Transverse colon (tissue), 4 donors: ENCODE measurements at places on chromosomes 7 and 10.

DNA sequence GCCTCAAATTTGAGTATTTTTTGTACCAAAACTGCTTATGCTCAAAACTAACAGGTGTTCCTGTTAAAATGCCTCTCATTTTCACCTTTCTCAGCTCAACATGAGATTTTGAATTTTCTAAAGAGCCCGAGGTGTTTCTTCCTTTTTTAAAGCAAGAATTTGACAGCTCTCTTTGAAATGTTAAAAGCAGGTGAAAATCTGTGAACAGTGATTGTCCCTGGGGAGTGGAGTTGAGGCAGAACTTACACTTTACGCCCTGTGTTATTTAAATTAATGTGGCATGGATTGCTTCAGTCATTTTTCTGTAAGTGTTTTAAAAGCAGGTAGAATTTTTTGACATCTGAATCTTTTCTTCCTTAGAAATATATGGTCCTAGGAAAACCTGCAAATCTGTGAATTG is 9.2 kb upstream of the GPR15LG start:
- DNase-seq: no peak

- DNase-seq: no peak
Observed at GRCh38 chr7:7895754-7896153, 72.8 kb upstream of the GLCCI1 start.

- DNase-seq: peak; percentile 27
Observed at GRCh38 chr10:15719049-15719898, 448 bp downstream of the ITGA8 start.

GRCh38 chr7:131532570-131533091 is 23.8 kb downstream of the PODXL start:
- DNase-seq: no peak

DNA sequence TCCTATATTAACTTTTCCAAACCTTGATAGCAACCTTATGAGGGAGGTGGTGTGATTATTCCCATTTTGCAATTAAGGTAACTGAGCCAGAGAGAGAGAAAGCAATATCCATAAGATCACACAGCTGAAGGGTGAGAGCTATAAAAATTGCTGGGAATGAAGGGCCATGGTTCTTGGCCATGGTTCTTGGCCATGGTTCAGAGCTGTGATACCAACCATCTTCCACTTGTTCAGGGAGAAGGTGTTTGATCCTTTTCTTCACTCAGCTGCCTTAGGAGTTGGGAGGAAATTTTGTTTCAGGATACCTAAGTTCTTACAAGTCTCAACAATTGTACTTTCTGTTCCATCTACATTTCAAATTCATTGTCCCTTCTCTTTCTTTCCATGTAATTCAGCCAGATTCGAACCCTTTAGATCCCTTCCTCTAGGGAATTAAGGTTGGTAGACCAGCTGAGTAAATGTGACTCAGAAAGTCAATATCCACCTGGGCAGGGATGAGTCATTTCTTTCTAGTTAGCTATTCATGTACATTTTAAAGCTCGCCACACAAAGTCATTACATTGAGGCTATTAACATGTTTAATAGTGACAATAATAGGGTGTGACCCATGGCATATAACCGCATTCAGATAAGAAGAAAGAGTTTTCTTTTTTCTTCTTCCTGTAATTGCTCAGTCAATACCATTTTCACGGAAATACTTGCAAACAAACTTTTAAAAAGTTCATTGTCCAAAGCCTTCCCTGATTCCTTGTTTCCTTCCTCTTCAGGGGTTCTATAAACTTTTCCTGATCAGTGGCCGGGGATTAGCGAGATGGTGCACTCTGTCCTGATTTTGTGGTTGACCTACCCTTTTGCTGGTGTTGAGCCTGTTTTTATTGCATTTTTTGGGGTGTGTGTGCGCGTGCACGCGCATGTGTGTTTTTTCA is 143.4 kb downstream of the TCF7L2 start:
- peak; percentile 46 for DNase-seq

- no peak for DNase-seq
Observed at GRCh38 chr7:80871228-80871627, 47.6 kb downstream of the SEMA3C start.

DNA sequence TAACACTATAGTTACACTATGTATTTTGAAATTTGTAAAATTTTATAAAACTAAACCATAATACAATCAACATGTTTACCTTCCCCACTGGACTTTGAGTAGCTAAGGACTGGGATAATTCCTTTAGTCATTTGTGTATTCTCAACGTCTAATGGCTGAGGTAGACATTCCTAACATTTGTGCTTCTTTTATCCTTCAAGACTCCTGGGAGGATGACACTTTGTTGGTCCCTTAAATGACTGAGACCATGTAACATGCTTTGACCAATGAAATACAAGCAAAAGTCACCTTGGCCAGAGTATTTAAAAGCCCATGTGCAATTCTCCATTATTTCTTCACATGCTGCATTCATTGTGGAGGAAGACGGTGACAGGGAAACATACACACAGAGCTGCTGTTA is 18.5 kb downstream of the RAPGEF5 start:
- no peak for DNase-seq

GRCh38 chr7:91656541-91657482 is 223.7 kb downstream of the MTERF1 start:
- no peak for DNase-seq

- DNase-seq: no peak
Observed at GRCh38 chr10:111506266-111507034, 429.6 kb downstream of the ADRA2A start.

- no peak for DNase-seq
Observed at GRCh38 chr7:1422512-1423263, 36.6 kb downstream of the MICALL2 start.

DNA sequence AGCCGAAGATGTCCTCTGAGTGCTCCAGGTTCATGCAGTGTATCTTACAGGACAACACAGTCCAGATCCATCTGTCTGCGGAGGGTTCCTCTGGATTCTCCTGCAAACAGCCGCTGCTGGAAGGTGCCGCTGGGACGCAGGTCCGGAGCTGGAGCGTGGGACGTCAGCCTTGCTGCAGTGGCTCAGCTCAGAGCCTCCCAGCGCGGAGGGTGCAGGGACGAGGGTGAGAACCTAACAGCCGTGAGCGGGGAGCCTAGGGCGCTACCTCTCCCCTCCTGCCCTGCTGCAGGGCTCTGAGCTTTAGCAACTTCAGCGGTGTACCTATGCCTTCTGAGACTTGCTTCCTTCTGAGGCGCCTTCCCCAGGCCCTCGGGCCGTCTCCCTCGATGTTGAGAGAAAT is 137.6 kb upstream of the TMEM72 start:
- no peak for DNase-seq

DNA sequence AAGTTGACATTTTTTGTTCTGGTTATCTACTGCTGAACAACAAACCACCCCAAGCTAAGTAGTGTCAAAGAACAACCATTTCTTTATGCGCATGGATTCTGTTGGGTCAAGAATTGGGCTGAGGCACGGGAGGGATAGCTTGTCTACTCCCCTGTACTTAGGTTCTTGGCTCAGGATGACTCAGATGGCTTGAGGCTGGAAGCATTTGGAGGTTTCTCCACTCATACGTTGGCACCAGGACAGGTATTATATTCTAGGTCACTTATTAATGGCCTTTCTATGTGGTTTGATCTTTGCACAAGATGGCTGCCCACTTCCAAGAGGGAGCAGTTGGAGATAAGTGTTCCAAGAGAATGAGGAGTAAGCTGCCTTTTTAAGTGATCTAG is 11.8 kb upstream of the TFAM start:
- no peak for DNase-seq

- DNase-seq: no peak
Observed at GRCh38 chr10:31586723-31587638, 268.0 kb downstream of the ZEB1 start.

- DNase-seq: no peak
Observed at GRCh38 chr10:62548686-62549085, 174.5 kb downstream of the ZNF365 start.

DNA sequence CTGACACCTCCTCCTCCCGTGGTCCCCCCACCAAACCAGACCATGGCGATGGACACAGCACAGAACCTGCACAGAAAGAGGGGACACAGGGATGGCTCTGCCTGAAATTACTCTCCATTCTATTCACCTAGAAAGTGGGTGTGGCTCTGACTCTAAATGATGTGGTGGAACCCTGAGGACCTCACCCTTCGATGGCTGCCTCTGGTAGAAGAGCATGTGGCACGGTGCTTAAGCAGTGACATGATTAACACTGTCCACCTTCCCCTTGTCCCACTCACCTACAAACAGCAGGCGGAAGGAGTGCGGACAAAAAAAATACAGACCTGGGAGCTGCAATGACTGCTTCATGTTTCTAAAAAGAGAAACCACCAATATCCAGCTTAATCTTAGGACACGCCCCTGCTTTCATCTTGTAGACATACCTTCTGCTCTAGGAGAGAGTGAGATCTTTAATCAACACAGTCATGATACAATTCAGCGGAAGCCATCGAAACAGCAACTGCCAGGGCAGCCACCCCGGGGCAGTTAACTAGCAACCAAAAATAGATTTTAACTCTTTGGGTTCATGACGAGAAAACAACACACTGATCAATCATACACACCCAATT is 11.4 kb downstream of the JCAD start:
- DNase-seq: no peak

GRCh38 chr7:151696721-151697514 is 177.2 kb upstream of the RHEB start:
- peak; percentile 80 for DNase-seq

- DNase-seq: no peak
Observed at GRCh38 chr7:82615527-82615926, 171.9 kb upstream of the CACNA2D1 start.

DNA sequence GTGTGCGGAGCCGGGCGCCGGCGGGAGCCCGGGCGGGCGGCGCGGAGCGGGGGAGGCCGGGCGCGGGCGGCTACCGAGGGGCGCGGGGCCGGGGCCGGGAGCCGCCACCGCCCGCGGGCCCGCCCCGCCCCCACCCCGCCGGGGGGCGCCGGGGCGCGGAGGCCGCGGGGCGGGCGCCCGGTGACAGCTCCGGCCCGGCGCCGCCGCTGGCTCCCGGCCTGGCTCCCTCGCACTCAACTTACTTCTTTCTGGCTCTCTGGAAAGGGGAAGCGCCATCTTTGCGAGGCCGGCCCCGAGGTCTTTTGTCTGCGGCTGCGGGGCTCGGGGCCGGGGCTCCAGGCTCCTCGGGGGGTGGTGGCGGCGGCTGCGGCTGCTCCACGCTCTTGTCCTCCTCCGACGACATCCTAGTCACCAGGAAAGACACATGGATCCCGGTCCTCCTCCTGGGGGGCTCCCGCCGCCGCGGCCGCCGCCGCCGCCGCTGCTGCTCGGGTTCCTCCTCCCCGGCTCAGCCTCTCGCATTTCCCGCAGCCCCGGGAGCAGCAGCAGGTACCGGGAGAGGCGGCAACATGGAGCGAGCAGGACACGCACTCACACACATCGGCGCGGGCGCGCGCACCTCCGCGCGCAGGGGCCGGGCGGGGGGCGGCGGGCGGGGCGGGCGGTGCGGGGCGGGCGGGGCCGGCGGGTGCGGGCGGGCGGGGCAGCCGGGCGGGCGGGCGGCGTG is at the start of gene KMT2C:
TSS of gene KMT2C (minus strand) at position 620 of the 727 bp plus-strand sequence. CDS start at position 403, 217 bp downstream.
- DNase-seq: peak; percentile 68

DNA sequence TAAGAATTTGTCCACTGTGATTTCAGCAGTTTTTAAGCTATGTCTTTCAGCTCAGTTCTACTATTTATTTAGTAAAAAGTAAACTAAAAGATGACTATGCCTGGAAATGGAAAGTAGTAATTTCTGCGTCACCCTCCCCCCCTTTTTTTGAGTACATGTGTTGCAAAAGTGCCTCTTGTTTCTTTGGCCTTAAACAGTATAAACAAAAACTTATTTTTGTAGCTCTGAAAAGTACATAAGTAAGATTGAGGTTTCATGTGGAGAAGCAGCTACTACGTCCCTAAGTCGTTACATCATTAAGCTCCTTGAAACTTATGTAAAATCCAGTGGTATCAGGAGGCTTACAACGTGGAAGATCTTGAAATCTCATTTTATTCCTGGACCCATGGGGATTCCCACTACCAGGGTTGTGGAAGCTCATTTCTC is 46.3 kb upstream of the HBP1 start:
- DNase-seq: no peak

GRCh38 chr7:112505495-112505894 is 24.7 kb downstream of the LSMEM1 start:
- DNase-seq: no peak

DNA sequence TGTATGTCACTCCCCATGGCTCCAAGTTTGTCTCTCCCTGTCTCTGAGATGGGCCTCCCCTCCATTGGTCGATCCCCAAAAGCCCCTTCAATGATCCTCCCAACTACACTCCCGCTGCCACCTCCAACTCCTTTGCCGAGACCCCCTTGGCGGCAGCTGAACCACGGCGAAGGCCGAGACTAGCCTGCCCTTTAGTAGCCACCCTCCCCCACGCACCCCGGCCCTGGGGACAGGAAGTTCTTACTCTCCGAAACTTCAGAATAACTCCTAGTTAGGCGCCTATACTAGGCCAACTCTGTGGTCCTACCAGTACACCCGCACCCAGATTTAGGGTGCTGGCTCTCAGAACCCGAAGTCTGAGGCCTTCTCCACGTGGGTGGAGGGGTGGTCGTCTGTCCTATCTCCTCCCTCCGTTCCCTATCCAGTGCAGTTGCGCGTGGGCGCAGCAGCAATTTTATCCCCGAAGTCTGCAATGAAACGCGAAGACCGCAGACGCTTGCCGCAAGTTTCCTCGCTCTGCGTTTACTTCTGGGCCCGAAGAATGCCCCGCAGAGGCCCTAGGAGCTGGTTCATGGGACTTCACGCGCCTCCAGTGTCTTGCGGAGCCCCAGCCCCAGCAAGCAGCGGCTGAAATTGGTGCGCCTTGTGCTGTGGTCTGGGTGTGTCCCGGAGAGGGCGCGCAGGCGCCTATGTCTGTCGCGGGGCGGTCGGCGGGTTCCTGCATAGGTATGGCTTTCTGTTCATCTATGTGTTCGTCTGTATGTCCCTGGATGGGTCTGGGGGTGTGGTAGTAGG is 82.6 kb upstream of the SLF2 start:
- no peak for DNase-seq

DNA sequence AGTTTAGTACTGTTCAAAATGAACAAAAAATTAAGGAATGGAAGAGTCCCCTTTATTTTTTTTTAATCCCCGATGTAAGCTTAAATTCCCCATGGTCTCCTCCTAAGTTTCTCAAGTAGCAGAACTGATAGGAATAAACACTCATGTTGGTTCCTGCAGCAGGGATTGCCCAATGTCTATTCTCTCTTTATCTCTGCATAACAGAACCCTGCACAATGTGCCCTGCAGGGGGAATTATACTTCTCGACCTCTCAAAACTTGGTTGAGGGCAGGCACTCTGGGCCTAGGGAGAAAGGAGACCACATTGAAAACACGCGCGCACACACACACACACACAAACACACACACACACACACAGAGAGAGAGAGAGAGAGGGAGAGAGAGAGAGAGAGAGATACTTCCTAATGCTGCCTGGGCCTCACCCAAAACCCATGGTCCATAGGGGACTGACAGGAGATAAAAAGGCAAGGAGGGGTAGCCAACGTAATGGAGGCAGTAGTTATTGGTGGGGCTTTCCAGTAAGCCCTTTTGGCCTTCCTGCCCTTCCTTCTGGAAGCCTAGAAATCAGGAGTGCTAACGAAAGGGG is 22.7 kb downstream of the JAZF1 start:
- no peak for DNase-seq

- no peak for DNase-seq
Observed at GRCh38 chr10:75165684-75166622, 44.6 kb upstream of the VDAC2 start.

GRCh38 chr7:2613931-2614600 is 17.7 kb upstream of the TTYH3 start:
- DNase-seq: no peak

GRCh38 chr10:3006607-3007006 is 60.7 kb upstream of the PFKP start:
- DNase-seq: no peak

- DNase-seq: no peak
Observed at GRCh38 chr7:138316421-138317043, 143.5 kb upstream of the TRIM24 start.
